Suppressor macrophage treated with lipopolysaccharide for 4 hours (primary cell): ENCODE measurements at places on chromosomes 1 and 21.

GRCh38 chr1:225733254-225733653 is 44.4 kb upstream of the SRP9 start:
- no peak for DNase-seq

DNA sequence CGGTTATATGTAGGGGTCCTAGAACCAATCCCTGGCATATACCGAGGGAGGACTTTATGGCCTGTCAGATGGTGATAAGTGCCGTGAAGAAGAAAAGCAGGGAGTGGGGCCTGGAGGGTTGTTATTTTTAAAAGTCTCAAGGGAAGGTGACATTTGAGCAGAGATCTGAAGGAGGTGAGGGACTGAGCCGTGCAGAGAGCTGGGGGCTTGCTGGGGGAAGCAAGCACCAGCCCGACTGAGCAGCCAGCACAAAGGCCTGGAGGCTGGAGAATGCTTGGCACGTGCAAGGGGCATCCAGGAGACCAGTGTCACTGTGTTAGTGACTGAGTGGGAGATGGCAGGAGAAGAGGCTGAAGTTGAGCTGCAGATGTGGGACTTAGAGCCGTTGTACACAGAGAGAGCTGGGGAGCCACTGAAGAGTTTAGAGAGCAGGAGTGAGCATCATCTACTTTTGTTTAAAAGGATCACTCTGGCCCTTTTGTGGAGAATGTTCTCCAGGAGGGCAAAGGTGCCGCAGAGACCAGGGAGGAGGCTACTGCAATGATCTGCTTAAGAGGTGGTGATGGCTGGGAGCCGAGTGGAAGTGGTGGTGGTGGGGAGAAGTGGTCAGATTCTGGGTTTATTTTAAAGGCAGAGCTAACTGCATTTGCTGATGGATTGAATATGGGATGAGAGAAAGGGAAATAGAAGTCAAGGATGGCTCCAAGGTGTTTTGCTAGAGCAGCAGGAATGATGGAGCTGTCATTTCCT is 31.2 kb downstream of the PTPRU start:
- DNase-seq = no peak

GRCh38 chr1:1179346-1179982 is 5.8 kb downstream of the TTLL10 start:
- no peak for DNase-seq

DNA sequence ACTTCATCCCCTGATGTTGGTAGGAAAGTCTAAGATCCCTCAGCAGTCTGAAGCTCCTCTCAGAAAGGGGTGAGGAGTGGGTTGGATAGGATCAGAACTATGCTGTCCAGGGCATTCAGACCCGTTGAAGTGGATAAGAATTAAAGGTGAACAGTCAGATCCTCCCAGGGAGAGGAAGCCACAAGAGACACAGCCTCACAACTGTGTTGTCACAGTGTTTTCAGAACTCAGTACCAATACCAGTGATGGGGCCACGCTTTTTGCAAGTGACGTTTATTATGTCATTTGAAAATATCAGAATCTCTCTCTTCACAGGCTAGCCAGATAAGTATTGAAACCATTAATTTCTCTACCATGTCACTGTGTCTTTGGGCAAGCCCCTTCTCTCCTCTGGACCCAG is 15.4 kb upstream of the EPS15 start:
- no peak for DNase-seq

- DNase-seq = no peak
Measured at GRCh38 chr1:238119861-238120260, 229.1 kb upstream of the ZP4 start.

DNA sequence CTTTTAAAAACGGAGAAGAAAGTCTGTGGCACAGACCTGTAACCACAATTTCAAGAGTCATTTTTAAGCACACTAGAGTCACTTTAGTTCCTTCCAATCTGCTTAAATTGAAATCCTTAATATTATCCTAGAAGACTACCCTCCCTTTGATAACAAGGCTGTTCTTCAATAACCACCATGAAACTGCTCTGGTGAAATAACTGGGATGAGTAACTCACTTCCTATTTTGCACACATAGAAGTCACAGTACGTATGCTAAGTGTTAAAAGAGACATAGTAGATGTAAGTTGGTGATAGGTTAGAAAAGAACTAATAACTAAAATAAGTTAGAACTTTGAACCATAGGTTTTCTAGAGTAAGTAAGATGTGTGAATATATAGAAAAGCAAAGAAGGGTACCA is 107.8 kb downstream of the NME7 start:
- DNase-seq = peak; percentile 67

GRCh38 chr1:154970631-154971340 is at the start of gene SHC1:
Gene SHC1, minus strand, starts transcription at chr1:154970747. Its CDS starts 221 bp downstream, at chr1:154970526.
- peak; percentile 76 for DNase-seq

DNA sequence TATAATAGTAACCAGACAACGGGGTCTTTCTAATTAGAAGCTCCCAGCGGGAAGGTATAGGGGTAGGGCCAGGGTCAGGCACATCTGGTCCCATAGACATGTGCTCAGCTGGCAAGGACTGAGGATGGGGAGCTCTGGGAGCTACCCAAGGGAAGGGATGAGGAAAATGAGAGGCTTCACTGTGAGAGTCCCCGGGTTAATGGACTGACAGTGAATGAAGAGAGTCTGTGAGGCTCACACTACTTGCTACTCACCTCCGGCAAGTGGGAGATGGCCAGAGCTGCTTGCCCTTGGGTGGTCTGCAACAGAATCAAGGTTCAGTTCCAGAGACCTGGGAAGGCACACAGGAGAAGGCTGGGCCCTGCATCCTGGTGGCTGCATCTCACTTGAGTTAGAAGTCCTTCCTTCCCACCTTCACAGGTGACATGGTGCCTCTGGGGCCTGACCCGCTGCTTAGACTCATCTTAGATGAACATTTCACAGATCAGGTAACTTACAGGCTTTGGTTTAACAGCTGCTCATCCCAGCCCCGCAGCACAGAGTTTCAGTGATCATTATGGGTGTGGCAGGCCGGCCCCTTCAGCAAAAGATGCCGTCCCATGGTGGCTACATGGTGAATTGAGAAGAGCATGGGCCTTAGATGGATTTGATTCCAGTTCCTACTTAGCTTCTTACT is 31.7 kb downstream of the EIF2D start:
- DNase-seq = no peak
